ENCODE measurements at places on chromosomes 16 and 17. TPM values are rescaled to one million over a fixed set of nuclear protein-coding genes. Genes with fewer than 3 reads are reported as not detected.

- H3K4me1 ChIP-seq: no peaks in the 10 kb centered on the region
- H3K27me3 ChIP-seq: no peaks in the 10 kb centered on the region
- H3K4me3 ChIP-seq: no peak overlapping the region
- DNase-seq: no peak
- H3K36me3 ChIP-seq: no peaks in the 10 kb centered on the region
Measured at GRCh38 chr16:8708536-8708935, 34.1 kb downstream of the ABAT start.

PRCD gene
- total RNA-seq: not detected

DNA sequence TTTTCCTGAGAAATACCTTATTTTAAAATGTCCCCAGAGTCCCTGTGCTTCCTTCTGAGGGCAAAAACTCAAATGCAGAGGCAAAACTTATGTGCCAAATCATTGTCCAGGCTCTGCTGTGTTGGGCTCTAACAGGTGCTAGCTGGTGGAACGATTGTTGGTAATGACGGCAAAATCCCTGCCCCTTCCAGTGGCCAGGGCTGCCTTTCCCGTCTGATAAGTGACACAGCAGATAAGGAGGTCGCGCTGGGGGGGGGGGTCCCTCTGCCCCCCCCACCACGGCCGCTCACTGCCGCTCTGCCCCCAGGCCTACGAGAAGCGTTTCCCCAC is 29.1 kb downstream of the SEC14L5 start:
- DNase-seq: no peak
- H3K27me3 ChIP-seq: no peaks in the 10 kb centered on the region

TBC1D3K gene
- total RNA-seq: not detected

DNA sequence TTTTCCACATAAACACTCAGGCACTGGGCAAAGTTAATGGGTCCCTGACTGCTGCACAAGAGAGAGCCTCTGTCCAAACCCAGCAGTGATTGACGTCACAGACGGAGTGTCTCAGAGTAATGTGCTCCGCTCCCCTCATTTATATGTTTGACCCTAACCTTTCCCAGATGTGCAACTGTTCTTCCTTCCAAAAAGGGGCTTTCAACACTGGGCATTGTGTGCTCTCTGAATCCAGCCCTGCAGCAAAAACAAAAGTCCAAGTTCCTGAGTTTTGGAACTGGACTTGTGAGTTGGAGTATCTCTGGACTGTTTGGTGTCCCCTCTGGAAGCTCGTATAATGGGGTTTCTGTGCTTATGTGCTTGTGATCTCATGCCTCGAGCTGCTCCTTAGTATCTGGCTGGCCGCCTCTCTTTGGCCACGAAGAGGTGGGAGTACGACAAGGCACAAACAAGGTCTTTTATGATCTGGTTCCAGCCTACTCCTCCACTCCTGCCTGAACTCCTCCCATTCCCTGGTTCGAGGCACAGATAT is 76.4 kb upstream of the SMIM36 start:
- no peak for DNase-seq
- no peaks in the 10 kb centered on the region for H3K4me1 ChIP-seq
- no peak overlapping the region for H3K4me3 ChIP-seq
- no peak overlapping the region for H3K27ac ChIP-seq

NPIPA5 gene
- total RNA-seq: 8.3 TPM

- peaks cover 1% of the 10 kb centered on the region for H3K36me3 ChIP-seq
- H3K4me1 ChIP-seq: no peaks in the 10 kb centered on the region
- H3K4me3 ChIP-seq: no peak overlapping the region
- no peaks in the 10 kb centered on the region for H3K27me3 ChIP-seq
Measured at GRCh38 chr16:56363781-56364565, 61.4 kb downstream of the AMFR start.

- H3K4me1 ChIP-seq: peaks cover 24% of the 10 kb centered on the region
- H3K4me3 ChIP-seq: no peak overlapping the region
- H3K27ac ChIP-seq: no peak overlapping the region
- no peaks in the 10 kb centered on the region for H3K36me3 ChIP-seq
Measured at GRCh38 chr16:2476345-2476720, 1.4 kb downstream of the TBC1D24 start.

- H3K4me3 ChIP-seq: peak overlapping the region; percentile 79
- H3K27ac ChIP-seq: peak overlapping the region; percentile 72
- H3K4me1 ChIP-seq: peaks cover 4% of the 10 kb centered on the region
- DNase-seq: no peak
- H3K36me3 ChIP-seq: no peaks in the 10 kb centered on the region
Measured at GRCh38 chr17:1229900-1230501, 40.2 kb upstream of the BHLHA9 start.

- peaks cover 5% of the 10 kb centered on the region for H3K36me3 ChIP-seq
- no peaks in the 10 kb centered on the region for H3K27me3 ChIP-seq
- H3K4me1 ChIP-seq: no peaks in the 10 kb centered on the region
- no peak for DNase-seq
- no peak overlapping the region for H3K27ac ChIP-seq
- no peak overlapping the region for H3K4me3 ChIP-seq
Measured at GRCh38 chr16:70482624-70483023, 28.2 kb downstream of the FCSK start.

GRCh38 chr16:80150978-80151721 is 389.6 kb upstream of the DYNLRB2 start:
- no peaks in the 10 kb centered on the region for H3K36me3 ChIP-seq
- no peak overlapping the region for H3K27ac ChIP-seq
- no peaks in the 10 kb centered on the region for H3K4me1 ChIP-seq

DNA sequence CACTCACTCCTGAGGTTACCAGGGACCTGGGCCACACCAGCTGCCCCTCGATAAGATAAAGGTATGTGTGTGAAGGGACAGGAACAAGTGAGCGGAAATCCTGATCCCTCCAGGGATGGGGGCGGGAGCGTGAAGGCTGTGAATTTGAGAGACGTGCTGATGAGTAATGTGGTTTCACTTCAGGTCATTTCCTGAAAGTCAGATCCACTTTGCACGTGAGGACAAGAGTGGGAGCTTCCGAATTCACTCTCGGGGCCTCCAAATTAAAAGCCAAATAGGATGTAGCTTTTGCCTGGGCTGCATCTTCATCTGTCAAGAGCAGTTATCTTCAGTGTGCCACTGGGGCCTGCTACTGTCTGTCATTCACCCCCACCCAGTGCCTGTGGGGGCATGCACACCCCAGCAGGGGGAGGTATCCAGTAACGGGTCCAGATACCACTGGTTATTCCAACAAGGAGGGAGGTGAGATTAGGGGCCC is 87.4 kb upstream of the LHX1 start:
- H3K36me3 ChIP-seq: no peaks in the 10 kb centered on the region
- no peak for DNase-seq
- H3K4me3 ChIP-seq: no peak overlapping the region

DNA sequence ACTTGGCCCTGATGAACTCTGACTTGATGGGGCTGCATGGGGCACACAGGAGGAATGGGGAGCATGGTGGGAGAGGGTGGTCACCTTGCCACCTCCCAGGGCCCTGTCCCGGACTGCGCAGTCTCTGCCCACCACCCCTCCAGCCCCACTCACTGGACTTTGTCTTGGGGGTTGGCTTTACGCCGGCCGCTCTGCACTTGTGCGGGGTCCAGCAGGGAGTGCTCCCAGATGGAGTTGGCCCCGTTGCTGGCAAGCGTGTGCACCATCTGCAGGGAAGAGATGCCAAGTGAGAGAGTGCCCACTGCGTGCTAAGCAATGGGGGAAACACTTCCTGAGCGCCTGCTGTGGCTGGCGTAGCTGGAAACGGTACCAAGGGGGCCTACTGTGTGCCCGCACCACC is 6.7 kb downstream of the GIT1 start:
- H3K4me3 ChIP-seq: no peak overlapping the region
- H3K27me3 ChIP-seq: no peaks in the 10 kb centered on the region
- no peaks in the 10 kb centered on the region for H3K4me1 ChIP-seq
- DNase-seq: no peak
- peaks cover 4% of the 10 kb centered on the region for H3K36me3 ChIP-seq
- no peak overlapping the region for H3K27ac ChIP-seq

ATP6V0D1 gene
- 110 TPM for total RNA-seq

DNA sequence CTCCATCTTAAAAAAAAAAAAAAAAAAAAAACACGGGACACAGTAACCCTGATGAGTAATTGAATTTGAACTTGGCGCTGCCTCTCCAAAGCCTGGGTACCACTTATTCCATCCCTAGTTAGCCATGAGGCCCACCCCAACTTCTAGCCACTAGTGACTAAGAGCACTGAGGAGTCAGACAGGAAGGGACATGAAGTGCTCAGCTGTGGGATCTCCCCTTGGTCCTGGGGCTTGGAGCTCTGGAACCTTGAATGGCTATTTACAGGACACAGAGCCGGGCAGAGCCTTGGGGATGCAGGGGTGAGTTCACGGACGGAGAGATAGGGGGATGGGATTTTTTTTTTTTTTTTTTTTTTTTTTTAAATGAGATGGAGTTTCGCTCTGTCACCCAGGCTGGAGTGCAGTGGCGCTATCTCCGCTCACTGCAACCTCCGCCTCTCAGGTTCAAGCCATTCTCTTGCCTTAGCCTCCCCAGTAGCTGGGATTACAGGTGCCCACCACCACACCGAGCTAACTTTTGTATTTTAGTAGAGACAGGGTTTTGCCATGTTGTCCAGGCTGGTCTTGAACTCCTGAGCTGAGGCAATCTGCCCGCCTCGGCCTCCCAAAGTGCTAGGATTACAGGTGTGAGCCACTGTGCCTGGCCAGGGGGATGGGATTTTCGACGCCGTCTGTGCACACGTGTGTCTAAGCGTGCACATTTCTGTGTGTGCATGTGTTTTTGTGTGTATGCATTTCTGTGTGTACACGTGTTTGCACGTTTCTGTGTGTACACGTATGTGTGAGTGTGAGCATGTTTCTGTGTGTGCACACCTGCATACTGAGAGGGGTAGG is 20.4 kb upstream of the CIBAR2 start:
- no peaks in the 10 kb centered on the region for H3K27me3 ChIP-seq
- no peak overlapping the region for H3K27ac ChIP-seq
- no peaks in the 10 kb centered on the region for H3K4me1 ChIP-seq

GRCh38 chr17:66981983-66982508 is 17.5 kb downstream of the CACNG4 start:
- H3K36me3 ChIP-seq: no peaks in the 10 kb centered on the region
- peaks cover 5% of the 10 kb centered on the region for H3K4me1 ChIP-seq
- no peak overlapping the region for H3K27ac ChIP-seq
- H3K4me3 ChIP-seq: no peak overlapping the region

GRCh38 chr16:48413272-48413671 is 28.1 kb upstream of the SIAH1 start:
- H3K4me1 ChIP-seq: peaks cover 22% of the 10 kb centered on the region
- no peaks in the 10 kb centered on the region for H3K27me3 ChIP-seq

ABI3 gene
- not detected for total RNA-seq

- no peak for DNase-seq
- H3K4me3 ChIP-seq: no peak overlapping the region
- H3K27ac ChIP-seq: no peak overlapping the region
Measured at GRCh38 chr17:74838274-74838673, 21.4 kb downstream of the GRIN2C start.

ACAP1 gene
- total RNA-seq: not detected

DNA sequence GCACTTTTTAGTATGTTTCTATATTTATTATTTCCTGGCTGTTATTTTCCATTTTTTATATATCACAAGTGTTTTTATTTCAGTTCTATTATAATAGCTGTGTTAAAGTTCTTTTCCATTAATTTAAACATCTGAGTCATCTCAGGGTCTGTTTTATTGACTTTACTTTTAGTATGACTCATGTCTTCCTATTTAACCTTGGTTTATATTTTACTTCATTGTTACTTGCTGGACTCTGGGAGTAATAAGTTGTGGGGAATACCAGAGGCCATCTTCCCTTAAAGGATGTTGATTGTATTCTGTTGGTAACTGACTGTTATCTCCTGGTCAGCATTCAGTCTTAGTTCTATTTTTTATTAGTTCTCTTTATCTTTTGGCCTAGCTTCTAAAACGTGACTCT is 1508.2 kb downstream of the CDH11 start:
- no peaks in the 10 kb centered on the region for H3K4me1 ChIP-seq
- no peaks in the 10 kb centered on the region for H3K36me3 ChIP-seq
- no peak overlapping the region for H3K4me3 ChIP-seq
- no peak for DNase-seq

MT1A gene
- total RNA-seq: 2.5 TPM

DNA sequence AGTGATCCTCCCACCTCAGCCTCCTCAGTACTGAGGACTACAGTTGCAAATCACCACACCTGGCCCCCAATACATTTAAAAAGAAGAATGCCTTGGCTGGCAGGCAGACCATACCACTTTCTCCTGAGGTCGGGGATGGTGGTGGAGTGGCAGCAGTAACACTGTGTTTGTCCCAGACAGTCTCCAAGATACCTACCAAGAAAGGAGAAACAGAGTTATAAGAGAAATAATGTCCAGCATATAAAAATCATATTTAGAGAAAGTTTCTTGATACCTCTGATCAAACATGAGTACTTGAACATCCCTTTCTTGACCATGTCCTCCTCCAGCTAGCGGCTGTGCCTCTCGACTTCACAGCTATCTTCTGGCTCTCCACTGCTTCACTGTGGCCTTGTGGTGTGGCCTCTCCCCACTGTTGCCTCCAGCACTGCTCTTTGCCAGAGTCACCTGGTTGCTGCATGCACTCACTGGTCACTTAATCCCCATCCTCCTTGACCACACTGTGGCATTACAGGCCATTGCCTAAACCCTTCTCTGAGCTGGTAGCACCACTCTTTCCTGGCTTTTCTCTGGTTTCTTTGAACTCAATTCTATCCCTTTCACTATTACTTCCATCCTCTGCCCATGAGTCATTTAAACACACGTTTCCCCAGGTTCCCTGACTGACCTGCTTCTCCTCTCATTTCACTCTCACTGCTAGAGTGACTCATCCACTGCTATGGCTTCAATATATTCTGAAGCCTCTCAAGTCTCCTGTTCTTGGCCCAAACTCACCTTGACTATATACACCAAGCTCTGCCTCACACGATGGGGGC is 45.2 kb downstream of the XPO6 start:
- peak overlapping the region; percentile 55 for H3K27ac ChIP-seq
- no peak for DNase-seq
- H3K36me3 ChIP-seq: no peaks in the 10 kb centered on the region

GRCh38 chr17:50905460-50905803 is 39.3 kb upstream of the TOB1 start:
- H3K36me3 ChIP-seq: no peaks in the 10 kb centered on the region
- peak; percentile 95 for DNase-seq
- no peaks in the 10 kb centered on the region for H3K27me3 ChIP-seq
- peak overlapping the region; percentile 87 for H3K27ac ChIP-seq
- H3K4me3 ChIP-seq: peak overlapping the region; percentile 11
- peaks cover 52% of the 10 kb centered on the region for H3K4me1 ChIP-seq

DNA sequence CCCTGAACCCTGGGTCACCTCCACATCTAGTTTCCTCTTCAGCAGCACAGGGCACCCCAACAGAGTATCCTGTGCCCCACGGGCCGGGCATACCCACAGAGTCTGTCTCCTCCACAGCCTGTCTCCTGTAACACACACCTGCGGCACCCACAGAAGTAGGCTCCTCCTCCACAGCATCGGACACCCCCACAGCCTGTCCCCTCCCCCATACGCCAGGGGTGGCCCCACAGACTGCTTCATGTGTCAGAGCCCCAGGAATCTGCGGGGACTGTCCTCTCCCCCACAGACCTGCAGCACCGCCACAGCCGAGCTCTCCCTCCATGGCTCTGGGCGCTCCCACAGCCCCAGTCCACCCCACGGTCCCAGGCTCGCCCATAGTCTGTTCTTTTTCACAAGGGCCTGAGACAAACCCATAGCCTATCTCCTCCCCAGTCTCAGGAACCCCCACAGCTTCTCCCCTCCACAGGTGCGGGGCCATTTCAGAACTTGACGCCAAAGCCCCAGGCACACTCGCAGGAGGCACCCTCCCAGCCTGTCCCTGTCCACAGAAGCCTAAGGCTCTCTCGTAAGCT is 1.4 kb downstream of the KIAA0753 start:
- DNase-seq: no peak
- no peaks in the 10 kb centered on the region for H3K27me3 ChIP-seq
- peak overlapping the region; percentile 95 for H3K27ac ChIP-seq
- no peaks in the 10 kb centered on the region for H3K4me1 ChIP-seq
- peak overlapping the region; percentile 71 for H3K4me3 ChIP-seq
- H3K36me3 ChIP-seq: no peaks in the 10 kb centered on the region

GRCh38 chr16:28179354-28179753 is 32.4 kb downstream of the XPO6 start:
- no peak overlapping the region for H3K27ac ChIP-seq
- no peak overlapping the region for H3K4me3 ChIP-seq
- no peaks in the 10 kb centered on the region for H3K36me3 ChIP-seq
